ENCODE measurements at places on chromosomes 7 and 10.
A peak's percentile ranks its signal among the peaks of the same experiment; 100 is the strongest.

GRCh38 chr7:112152186-112152585 lies 54.0 kb downstream of the DOCK4 start:
- no peak for DNase-seq

GRCh38 chr10:92076722-92077121 lies 153.2 kb downstream of the BTAF1 start:
- DNase-seq: no peak

DNA sequence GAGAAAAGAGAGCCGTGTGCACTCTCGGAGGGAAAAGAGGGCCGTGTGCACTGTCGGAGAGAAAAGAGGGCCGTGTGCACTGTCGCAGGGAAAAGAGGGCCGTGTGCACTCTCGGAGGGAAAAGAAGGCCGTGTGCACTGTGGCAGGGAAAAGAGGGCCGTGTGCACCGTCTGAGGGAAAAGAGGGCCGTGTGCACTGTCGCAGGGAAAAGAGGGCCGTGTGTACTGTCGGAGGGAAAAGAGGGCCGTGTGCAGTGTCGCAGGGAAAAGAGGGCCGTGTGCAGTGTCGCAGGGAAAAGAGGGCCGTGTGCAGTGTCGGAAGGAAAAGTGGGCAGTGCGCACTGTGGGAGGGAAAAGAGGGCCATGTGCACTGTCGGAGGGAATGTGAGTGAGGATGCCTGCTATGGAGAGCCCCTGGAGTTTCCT lies 188.7 kb downstream of the DNAJB6 start:
- DNase-seq: no peak

- peak; percentile 77 for DNase-seq
Observed at GRCh38 chr10:94403380-94404213, 1.3 kb downstream of the TBC1D12 start.

GRCh38 chr7:95578299-95578855 lies 17.9 kb downstream of the PDK4 start:
- no peak for DNase-seq

GRCh38 chr7:65975814-65976445 lies 6.1 kb downstream of the GUSB start:
- no peak for DNase-seq

DNA sequence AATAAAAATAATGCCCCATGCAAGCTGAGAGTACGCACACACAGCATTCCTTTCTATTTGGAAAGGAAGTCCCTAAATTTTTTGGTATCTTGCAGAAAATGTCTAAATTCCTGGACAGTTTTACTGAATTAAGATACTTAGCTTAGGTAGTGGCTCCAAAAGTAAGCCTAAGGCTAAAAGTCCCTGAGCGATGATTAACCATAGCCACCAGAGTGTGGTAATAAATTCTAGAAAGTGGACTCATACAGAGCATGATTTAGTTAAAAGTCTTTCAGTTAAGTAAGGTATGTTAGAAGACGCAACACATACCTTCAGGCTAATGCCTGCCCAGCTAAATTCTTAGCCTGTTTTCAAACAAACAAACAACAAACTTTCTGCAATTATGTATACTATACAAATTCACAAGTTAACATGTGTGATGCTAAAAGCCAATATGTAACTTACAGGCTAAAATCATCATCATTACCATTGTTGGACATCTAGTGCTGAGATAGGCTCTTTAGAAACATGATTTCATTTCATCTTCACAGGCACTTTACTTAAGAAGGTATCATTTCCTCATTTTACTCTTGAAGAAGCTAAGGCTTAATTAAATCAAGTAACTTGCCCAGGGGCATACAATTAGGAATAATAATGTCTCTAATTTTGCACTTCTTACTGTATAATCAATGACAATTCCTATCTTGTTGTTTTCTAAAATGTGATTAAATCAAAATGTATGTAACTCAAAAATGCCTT lies 261.4 kb upstream of the YAE1 start:
- DNase-seq: no peak

GRCh38 chr7:133412942-133413341 lies 160.1 kb downstream of the EXOC4 start:
- no peak for DNase-seq

DNA sequence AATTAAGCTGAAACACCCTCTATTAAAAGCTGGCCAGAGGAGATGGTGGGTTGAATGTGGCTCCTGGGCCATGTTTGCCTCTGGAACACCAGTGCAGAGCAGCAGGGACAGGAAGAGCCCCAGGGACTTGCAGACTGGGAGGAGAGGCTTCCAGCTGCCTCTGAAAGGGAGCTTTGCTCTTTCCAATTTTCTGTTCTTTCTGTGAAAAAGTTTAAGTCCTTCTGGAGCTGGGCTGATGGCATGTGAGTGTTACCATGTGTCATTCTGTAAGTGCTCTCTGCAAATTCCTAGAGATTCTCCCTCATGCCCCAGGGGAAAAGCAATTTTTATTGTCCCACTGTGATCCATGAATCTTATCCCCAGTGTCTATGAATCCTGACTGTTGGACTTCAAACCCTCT lies 112.8 kb upstream of the LANCL2 start:
- no peak for DNase-seq

- peak; percentile 80 for DNase-seq
Observed at GRCh38 chr7:142632271-142633134, 116.8 kb upstream of the PRSS1 start.

- no peak for DNase-seq
Observed at GRCh38 chr10:59997827-59998525, 91.6 kb upstream of the CCDC6 start.

- DNase-seq: no peak
Observed at GRCh38 chr10:95096143-95096542, 26.8 kb upstream of the CYP2C8 start.

- no peak for DNase-seq
Observed at GRCh38 chr10:51046654-51047053, 27.6 kb upstream of the PRKG1 start.

- no peak for DNase-seq
Observed at GRCh38 chr10:115941361-115941771, 331.6 kb downstream of the GFRA1 start.

DNA sequence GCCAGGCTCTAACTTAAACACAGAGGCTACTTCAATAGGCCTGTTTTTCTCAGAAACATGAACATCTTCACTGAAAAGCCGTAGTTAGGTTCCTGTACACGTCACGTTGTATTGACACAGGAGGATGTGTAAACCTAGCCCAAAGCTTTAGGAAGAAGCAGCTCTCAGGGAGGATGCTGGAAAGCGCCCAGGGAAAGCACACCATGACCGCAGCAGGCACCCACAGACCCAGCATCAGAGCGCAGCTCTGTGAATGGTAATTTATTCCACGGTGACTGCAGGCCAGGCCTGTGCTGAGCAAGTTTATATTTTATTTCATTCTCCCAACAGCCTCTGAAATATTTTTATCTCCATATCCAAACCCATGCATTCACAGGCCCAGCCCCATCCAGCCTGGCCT lies 51.1 kb downstream of the ASB13 start:
- no peak for DNase-seq

- DNase-seq: no peak
Observed at GRCh38 chr7:24942226-24942625, 37.8 kb downstream of the OSBPL3 start.

GRCh38 chr10:103622935-103623574 lies 129.6 kb downstream of the NEURL1 start:
- DNase-seq: no peak

DNA sequence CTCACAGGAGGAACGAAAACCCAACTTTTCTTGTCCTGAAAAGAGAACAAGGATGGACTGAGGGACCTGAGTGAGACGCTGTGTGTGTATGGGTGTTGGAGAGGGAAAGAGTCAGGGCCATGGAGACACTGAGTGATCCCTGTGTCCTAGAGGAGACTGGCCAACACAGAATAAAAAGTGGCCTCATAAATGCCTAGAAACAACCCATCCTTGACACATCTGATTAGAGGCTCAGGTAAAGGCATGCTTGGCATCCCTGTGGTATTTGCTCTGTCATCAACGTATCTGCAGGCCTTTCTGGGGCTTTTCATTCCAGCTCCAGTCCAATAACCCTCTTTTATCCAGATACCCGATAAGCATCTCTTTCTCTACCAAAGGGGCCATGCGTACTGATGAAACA lies 86.3 kb downstream of the FGFR2 start:
- DNase-seq: no peak

GRCh38 chr10:52440612-52441285 lies 126.7 kb downstream of the DKK1 start:
- DNase-seq: no peak

DNA sequence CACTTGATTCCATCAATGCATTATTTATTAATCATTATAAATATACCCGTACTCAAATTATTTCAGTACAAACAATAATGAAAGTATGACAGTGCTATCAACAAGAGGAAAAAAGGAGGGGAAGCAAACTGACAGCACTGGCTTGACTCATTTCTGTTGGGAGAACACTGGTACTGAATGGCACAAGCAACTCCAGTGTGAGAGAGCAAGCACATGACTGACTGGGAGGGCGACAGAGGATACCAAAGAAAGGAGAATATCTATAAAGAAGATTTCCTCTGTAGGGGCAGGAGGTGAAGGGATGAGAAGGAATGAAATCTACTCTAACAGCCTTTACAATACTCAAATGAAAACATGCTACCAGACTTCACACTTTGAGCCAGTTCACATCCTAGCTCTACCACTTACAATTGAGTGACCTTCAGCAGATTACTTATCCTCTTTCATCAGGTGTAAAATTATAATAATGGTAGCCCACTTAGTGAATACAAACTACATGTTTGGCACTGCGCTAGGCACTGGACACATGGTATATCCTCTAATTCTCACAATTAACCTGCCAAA lies 1.5 kb downstream of the USP54 start:
- DNase-seq: no peak

GRCh38 chr10:52533986-52534385 lies 219.9 kb downstream of the DKK1 start:
- no peak for DNase-seq

- no peak for DNase-seq
Observed at GRCh38 chr10:24174014-24174413, 34.9 kb upstream of the KIAA1217 start.

DNA sequence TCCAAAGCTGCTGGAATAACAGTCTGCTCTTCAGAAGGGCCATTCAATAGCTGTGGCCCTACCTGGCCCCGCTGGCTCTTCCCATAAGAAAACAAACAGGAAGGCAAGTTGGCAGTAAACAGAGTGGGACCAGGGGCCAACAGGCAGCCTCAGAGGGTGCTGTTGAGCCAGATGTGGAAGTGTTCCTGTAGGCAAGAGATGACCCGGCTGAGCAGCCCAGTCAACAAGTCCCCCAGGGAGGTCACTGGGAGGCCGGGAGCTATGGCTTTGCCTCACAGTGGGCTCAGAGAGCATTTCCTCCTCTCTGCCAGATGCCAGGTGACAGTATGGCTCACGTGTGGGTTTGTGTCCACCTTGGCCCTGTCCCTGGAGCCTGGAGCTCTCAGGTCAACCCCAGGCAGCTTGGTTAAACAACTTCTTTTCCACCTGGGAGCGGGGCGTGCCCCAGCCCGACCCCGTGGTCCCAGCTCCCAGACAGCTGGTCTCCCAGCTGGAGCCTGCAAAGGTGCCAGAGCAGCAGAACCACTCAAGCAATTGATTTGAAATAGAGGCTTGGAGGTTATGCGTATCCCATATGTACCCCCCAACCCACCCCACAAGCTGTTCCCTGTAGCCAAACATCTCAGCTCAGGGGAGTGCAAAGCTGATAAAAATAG lies 33.8 kb upstream of the LOXL4 start:
- DNase-seq: no peak

GRCh38 chr10:31759124-31759798 lies 169.4 kb downstream of the ARHGAP12 start:
- DNase-seq: peak; percentile 52

GRCh38 chr7:37831244-37831643 lies 17.2 kb upstream of the NME8 start:
- no peak for DNase-seq

DNA sequence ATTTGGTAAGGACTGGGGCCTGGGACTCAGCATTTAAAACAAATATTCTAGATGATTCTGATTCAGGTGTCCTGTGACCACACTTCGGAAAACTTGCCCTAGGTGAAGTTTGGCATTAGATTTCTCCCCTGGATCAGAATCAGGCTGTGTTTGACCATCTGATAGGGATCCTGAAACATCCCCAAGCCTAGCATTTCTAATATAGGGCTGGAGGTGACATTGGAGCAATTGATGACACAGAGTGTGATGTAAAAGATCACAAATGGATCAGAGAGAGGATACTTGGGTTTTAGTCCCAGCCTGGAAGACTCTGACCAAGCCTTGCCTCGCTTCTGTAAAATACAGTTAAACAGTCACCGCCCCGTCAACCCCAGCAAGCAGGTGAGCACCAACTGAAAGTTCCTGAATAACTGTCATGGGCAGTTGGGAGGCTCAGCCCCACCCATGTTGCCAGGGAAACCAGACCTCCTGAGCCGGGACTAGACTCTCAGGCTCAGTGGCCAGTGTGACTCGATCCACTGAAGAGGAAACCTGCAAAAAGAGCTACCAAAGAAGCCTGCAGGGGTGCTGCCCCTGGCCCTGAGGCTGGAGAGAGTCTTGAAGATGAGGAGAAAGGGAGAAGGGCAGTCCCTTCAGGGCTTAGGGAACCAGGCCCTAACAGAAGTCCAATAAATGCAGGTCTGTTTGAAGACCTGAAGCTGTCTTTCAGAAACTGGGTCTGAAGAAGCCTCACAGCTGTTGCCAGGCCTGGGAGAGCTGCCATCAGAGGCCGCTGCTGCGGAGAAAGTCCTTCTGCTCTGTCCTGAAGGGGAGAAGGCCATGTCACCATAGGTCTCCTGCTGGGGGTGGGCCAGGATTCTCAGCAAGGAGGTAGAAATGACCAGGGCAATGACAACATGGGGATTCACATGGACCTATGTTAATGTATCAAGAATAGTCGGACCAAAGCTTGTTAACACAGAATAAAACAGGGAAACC lies 126.1 kb upstream of the KCNMA1 start:
- no peak for DNase-seq

DNA sequence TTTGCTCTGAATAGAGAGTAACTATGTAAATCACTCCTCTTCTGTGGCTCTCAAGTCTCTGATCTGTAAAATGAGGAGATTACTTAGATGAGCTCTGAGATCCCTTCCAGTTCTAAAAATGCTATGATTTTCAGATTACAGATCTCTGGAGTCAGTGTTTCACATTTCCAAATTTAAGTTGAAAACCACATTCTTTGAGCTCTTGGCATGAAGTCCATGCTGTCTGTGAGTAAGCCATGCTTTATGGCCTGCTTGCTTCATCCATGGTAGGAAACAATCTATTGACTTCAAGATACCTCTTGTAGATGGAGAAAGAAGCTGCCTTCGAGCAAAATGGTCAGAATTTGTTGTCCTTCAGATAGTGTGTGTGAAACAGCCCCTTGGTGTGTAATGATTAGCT lies 64.9 kb downstream of the CELF2 start:
- DNase-seq: no peak

GRCh38 chr7:129434675-129435318 lies 565 bp downstream of the STRIP2 start:
- DNase-seq: peak; percentile 23

DNA sequence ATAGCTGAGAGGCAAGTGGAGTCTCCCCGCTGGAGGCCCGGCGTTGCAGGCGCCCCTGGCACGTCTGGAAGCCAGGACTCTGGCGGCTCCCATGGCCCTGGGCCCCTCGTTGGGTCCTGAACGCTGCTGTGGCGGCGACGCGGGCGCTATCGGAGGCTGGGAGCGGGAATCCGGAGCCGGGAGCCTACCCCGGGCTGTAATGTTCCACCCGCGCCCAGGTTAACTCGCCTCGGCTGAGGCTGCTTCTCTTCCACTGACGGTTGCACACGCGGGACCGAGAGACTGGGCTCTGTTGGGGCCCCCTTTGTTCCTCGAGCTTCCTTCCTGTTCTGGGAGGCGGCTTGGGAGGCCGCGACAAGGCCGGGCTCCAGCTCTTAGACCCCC lies 1.3 kb upstream of the HOXA5 start:
- no peak for DNase-seq
